ENCODE measurements at places on chromosomes 12 and 14.

DNA sequence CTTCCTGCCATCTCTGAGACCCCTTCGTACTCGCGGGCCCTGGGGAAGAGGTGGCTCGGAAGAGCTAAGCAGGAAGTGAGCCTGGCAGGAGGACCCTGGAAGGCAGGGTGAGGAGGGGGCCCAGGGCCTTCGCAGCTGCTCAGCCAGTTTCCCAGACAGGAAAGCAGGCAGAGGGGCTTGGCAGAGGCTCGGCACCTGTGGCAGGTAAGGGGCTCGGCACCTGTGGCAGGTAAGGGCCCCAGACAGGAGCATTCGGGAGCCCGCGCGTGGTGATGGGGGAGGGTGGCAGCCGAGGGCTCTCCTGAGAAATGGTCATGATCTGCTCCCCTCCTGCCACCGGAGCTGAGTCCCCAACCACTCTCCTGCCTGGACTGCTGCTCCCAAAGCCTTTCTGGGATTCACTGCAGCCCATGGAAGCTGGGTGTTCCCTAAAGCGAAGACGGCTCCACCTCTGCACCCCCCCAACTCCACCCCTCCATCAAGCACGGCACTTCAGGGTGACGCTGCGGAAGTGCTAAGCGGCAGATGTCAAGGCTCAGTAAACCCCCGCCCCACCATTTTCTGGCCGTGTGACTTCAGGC, 63.2 kb downstream of the PRIMA1 start:
- H3K27ac ChIP-seq = no peak overlapping the region
- no peak for DNase-seq
- no peaks in the 10 kb centered on the region for H3K27me3 ChIP-seq
- H3K4me1 ChIP-seq = no peaks in the 10 kb centered on the region
- peaks cover 49% of the 10 kb centered on the region for H3K36me3 ChIP-seq

DNA sequence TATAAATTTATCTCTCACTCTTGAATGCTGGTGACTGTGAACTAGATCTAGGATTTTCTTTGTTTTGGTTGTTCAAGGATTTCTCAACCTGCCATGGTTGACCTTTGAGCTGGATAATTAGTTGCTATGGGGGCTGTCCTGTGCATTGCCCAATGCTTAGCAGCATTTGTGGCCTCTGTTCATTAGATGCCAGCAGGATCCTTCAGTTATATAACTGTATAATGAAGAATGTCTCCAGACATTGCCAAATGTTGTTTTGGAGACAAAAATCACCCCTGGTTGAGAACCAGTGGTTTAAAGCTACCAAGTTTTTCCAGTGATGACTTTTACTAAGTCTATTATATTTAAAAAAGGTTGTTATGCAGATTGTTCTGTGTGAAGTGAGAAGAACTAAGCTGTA, 147.9 kb upstream of the STXBP6 start:
- DNase-seq = no peak
- no peaks in the 10 kb centered on the region for H3K4me1 ChIP-seq
- no peak overlapping the region for H3K27ac ChIP-seq
- H3K36me3 ChIP-seq = no peaks in the 10 kb centered on the region
- no peak overlapping the region for H3K4me3 ChIP-seq

DNA sequence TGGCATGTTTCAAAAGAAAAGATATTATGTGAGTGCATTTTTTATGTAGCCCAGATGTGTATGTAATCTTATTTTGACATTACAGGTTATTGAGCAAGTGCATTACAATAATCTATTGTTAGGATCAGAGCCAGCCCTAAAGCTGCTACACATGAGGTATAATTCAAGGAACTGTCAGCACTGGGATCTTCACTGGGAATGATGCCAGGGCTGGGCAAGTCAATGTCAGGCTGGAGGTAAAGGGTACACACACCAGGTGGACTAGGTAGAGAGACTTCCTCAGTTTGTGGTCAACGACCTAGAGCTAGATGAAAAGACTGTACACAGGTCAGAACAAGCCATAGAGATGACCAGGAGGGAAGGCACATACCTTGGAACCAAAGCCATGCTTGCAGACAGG, 15.4 kb downstream of the TRIM9 start:
- DNase-seq = no peak
- no peak overlapping the region for H3K4me3 ChIP-seq
- H3K27ac ChIP-seq = no peak overlapping the region
- H3K4me1 ChIP-seq = peaks cover 9% of the 10 kb centered on the region
- no peaks in the 10 kb centered on the region for H3K27me3 ChIP-seq

GRCh38 chr12:71164568-71165197, 6.9 kb upstream of the TSPAN8 start:
- no peaks in the 10 kb centered on the region for H3K4me1 ChIP-seq
- no peak for DNase-seq
- H3K4me3 ChIP-seq = no peak overlapping the region
- H3K36me3 ChIP-seq = no peaks in the 10 kb centered on the region

GRCh38 chr12:78531831-78532458, 332.6 kb upstream of the SYT1 start:
- H3K36me3 ChIP-seq = no peaks in the 10 kb centered on the region
- H3K27me3 ChIP-seq = peaks cover 2% of the 10 kb centered on the region
- H3K4me1 ChIP-seq = no peaks in the 10 kb centered on the region
- no peak overlapping the region for H3K4me3 ChIP-seq
- no peak for DNase-seq
- no peak overlapping the region for H3K27ac ChIP-seq

GRCh38 chr12:43988838-43989560, 153.1 kb downstream of the TMEM117 start:
- no peak overlapping the region for H3K27ac ChIP-seq
- no peak for DNase-seq
- H3K4me3 ChIP-seq = no peak overlapping the region
- H3K4me1 ChIP-seq = peaks cover 14% of the 10 kb centered on the region

- no peak for DNase-seq
- peaks cover 26% of the 10 kb centered on the region for H3K4me1 ChIP-seq
- peaks cover 36% of the 10 kb centered on the region for H3K36me3 ChIP-seq
- peak overlapping the region; percentile 91 for H3K4me3 ChIP-seq
- no peaks in the 10 kb centered on the region for H3K27me3 ChIP-seq
These were observed 524 bp upstream of the CDK4 start for GRCh38 chr12:57752668-57753000.

DNA sequence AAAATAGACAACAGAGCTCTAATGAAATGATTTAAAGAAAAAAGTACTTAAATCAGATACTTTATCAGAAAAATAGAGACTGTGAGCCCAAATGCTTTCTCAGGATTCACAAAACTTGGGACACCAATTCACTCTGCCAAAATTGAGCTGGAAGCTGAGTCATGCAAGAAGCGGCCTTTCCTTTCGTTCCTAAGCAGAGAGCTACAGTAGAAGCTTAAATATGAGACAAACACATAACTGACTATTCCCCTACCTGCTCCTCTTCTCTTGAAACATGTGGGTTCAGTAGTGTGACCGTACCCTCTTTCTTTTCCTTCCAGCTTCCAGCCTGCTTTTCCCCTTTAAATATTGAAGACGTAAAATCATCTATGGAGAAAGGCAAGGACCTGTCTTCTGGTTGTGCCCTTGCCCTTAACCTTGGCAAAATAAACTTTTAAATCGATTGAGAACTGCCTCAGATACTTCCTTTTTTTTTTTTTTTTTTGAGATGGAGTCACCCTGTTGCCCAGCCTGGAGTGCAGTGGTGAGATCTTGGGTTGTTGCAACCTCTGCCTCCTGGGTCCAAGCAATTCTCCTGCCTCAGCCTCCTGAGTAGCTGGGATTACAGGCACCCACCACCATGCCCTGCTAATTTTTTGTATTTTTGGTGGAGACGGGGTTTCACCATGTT, 4.4 kb upstream of the SDS start:
- H3K4me1 ChIP-seq = peaks cover 7% of the 10 kb centered on the region
- no peaks in the 10 kb centered on the region for H3K36me3 ChIP-seq
- H3K27me3 ChIP-seq = no peaks in the 10 kb centered on the region
- DNase-seq = no peak
- H3K27ac ChIP-seq = no peak overlapping the region

GRCh38 chr12:12922191-12922616, 29.8 kb downstream of the GPRC5D start:
- no peak overlapping the region for H3K27ac ChIP-seq
- H3K27me3 ChIP-seq = no peaks in the 10 kb centered on the region
- no peak overlapping the region for H3K4me3 ChIP-seq
- no peaks in the 10 kb centered on the region for H3K36me3 ChIP-seq

GRCh38 chr14:73198253-73198652, 39.1 kb upstream of the PAPLN start:
- no peaks in the 10 kb centered on the region for H3K4me1 ChIP-seq
- no peak overlapping the region for H3K27ac ChIP-seq
- DNase-seq = no peak
- no peak overlapping the region for H3K4me3 ChIP-seq
- H3K27me3 ChIP-seq = no peaks in the 10 kb centered on the region
- H3K36me3 ChIP-seq = peaks cover 24% of the 10 kb centered on the region

DNA sequence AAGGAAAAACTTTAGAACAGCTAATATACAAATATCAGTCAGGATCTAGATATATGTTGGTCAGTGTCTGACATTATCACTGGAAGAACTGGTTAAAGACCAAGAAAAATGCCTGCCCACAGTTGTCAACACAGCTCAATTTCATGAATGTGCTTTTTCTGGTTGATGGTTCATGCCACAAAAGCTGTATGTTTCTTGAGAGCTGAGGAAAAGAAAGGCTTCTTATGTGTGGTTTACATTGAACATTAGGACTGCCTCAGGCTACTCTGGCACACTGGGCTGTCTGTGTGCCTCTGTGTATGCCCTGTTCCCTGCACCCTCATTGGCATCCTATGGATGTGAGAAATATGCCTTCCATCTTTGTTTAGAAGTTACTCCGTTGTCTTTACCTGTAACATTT, 218.8 kb upstream of the RGS6 start:
- no peak overlapping the region for H3K27ac ChIP-seq
- H3K4me1 ChIP-seq = no peaks in the 10 kb centered on the region
- H3K4me3 ChIP-seq = no peak overlapping the region
- H3K36me3 ChIP-seq = peaks cover 6% of the 10 kb centered on the region
- no peak for DNase-seq

DNA sequence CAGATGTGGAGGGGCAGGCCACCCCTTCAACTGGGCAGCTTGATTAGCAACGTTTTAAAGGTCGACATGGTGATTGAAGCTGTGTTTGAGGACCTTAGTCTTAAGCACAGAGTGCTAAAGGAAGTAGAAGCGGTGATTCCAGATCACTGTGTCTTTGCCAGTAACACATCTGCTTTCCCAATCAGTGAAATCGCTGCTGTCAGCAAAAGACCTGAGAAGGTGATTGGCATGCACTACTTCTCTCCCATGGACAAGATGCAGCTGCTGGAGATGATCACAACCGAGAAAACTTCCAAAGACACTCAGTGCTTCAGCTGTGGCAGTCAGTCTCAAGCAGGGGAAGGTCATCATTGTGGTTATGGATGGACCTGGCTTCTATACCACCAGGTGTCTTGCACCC, 23.9 kb upstream of the AICDA start:
- no peak overlapping the region for H3K4me3 ChIP-seq
- H3K36me3 ChIP-seq = no peaks in the 10 kb centered on the region
- H3K27me3 ChIP-seq = no peaks in the 10 kb centered on the region
- H3K27ac ChIP-seq = no peak overlapping the region
- DNase-seq = no peak

- peaks cover 13% of the 10 kb centered on the region for H3K4me1 ChIP-seq
- no peaks in the 10 kb centered on the region for H3K27me3 ChIP-seq
- no peak for DNase-seq
- H3K4me3 ChIP-seq = no peak overlapping the region
These were observed 2.6 kb downstream of the GRIP1 start for GRCh38 chr12:66676241-66676640.

DNA sequence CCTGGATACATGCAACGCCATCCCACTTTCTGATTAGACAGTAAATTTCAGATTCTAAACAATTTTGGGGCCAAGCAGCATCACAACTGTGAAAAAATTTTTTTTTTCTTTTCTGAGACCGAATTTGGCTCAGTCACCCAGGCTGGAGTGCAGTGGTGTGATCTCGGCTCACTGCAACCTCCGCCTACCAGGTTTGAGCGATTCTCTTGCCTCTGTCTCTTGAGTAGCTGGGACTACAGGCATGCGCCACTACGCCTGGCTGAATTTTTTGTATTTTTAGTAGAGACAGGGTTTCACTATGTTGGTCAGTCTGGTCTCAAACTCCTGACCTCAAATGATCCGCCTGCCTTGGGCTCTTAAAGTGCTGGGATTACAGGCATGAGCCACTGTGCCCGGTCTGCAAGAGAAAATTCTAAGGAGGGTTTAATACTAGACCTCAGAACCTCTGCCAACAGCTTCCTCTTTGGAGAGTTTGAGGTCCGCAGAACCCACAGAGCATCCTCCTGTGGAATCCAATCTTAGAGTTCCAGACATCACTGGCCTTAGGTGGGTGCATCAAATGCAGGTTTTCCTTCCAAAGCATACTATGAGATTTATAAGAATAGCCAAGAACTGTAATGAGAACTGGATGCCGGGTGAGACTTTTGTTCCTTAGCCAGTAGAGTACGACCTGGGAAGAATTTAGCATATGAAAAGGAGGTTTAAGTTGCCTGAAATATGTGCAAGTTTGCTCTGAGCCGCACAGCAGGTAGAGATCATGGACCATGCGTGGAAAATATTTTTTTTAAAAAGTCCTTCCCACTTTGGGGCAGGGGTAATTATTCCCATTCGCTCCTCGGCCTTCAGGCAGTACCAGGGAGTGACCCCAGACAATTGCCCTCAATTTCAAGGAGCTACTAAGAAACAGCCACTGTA, 7.8 kb upstream of the PHC1 start:
- no peaks in the 10 kb centered on the region for H3K27me3 ChIP-seq
- H3K4me1 ChIP-seq = peaks cover 4% of the 10 kb centered on the region
- no peak for DNase-seq
- H3K36me3 ChIP-seq = no peaks in the 10 kb centered on the region
- no peak overlapping the region for H3K27ac ChIP-seq

GRCh38 chr14:98705871-98706300, 566.1 kb downstream of the BCL11B start:
- no peaks in the 10 kb centered on the region for H3K36me3 ChIP-seq
- no peak overlapping the region for H3K4me3 ChIP-seq
- H3K27me3 ChIP-seq = no peaks in the 10 kb centered on the region
- H3K27ac ChIP-seq = no peak overlapping the region

- H3K27me3 ChIP-seq = no peaks in the 10 kb centered on the region
- peaks cover 56% of the 10 kb centered on the region for H3K4me1 ChIP-seq
- DNase-seq = no peak
These were observed 1.9 kb downstream of the ARHGEF40 start for GRCh38 chr14:21072031-21072473.

GRCh38 chr14:60650373-60650961, 1.2 kb upstream of the SIX1 start:
- H3K36me3 ChIP-seq = no peaks in the 10 kb centered on the region
- H3K4me3 ChIP-seq = no peak overlapping the region
- peaks cover 60% of the 10 kb centered on the region for H3K4me1 ChIP-seq
- peaks cover 22% of the 10 kb centered on the region for H3K27me3 ChIP-seq
- H3K27ac ChIP-seq = no peak overlapping the region
- no peak for DNase-seq

- H3K4me3 ChIP-seq = no peak overlapping the region
- H3K4me1 ChIP-seq = no peaks in the 10 kb centered on the region
- H3K36me3 ChIP-seq = peaks cover 59% of the 10 kb centered on the region
- H3K27ac ChIP-seq = no peak overlapping the region
- DNase-seq = no peak
These were observed 25.9 kb downstream of the SLC11A2 start for GRCh38 chr12:51000245-51000644.
